ENCODE measurements at places on chromosomes 3 and 15.

- DNase-seq = no peak
Observed at GRCh38 chr3:105274958-105275357, 91.8 kb upstream of the ALCAM start.

- DNase-seq = no peak
Observed at GRCh38 chr3:113211330-113212149, at the start of gene BOC. Gene BOC (plus strand): TSS chr3:113211557. CDS start chr3:113249803, 38,246 bp downstream.

- no peak for DNase-seq
Observed at GRCh38 chr3:188052169-188053035, 101.6 kb upstream of the LPP start.

DNA sequence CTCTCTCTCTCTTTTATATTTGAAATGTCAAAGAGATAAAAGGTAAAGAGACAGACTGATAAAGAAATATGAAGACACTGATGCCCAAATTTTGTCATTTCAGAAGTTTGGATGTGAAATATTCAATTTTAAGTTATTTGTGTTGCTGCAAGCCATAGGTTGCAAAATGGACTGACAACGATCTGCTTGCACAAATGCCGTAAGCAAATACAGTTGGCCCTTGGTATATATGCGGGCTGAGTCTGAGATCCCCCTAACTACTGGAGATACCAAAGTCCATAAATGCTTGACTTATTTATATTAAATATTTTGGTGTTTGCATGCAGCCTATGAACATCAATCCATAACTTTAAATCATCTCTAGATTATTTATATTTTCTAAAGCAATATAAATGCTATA is 1459.1 kb upstream of the ALCAM start:
- no peak for DNase-seq

DNA sequence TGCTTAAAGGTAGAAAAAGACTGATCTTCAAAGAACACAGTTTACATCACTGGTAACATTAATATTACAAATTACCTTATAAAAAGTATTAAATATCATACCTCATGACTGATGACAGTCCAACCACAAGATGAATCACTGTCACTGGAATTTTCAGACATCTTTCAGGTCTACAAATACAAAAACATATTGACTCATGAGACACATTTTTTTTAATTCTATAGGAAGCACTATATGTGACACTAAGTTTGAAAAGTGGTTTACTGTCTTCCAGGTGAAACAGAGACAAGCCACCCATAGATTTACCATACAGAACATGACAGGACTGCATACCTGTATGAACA is 18.9 kb downstream of the CCPG1 start:
- no peak for DNase-seq

- no peak for DNase-seq
Observed at GRCh38 chr15:81083201-81083600, 50.9 kb upstream of the CFAP161 start.

- DNase-seq = no peak
Observed at GRCh38 chr3:183324083-183324482, 71.0 kb downstream of the B3GNT5 start.

DNA sequence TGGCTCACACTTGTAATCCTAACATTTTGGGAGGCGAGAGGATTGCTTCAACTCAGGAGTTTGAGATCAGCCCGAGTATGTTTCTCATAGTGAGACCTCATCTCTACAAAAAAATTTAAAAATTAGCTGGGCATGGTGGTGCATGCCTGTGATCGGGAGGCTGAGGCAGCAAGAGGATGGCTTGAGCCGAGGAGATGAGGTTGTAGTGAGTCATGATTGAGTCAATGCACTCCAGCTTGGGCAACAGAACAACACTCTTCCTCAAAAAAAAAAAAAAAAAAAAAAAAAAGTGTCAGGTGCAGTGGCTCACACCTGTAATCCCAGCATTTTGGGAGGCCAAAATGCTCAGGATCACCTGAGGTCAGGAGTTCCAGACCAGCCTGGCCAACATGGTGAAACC is 2.4 kb downstream of the RPL39L start:
- no peak for DNase-seq

DNA sequence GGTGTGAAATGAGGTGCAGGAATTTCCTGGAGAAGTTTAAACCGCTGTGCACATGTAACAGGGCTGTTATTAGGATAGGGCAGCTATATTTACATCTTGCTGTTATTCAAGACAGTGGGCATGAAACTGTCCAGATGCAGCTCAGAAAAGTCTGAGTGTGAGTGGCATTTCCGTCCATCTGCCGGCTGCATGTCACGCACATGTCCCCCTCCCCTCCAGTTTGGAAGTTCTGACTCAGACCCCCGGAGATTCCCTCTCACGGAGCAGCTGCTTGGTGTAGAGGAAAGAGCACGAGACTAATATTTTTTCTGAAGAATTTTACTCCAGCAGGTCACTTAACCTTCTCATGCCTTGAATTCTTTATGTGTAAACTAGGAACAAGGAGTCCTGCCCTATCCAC is 69.8 kb downstream of the FEM1B start:
- DNase-seq = no peak

DNA sequence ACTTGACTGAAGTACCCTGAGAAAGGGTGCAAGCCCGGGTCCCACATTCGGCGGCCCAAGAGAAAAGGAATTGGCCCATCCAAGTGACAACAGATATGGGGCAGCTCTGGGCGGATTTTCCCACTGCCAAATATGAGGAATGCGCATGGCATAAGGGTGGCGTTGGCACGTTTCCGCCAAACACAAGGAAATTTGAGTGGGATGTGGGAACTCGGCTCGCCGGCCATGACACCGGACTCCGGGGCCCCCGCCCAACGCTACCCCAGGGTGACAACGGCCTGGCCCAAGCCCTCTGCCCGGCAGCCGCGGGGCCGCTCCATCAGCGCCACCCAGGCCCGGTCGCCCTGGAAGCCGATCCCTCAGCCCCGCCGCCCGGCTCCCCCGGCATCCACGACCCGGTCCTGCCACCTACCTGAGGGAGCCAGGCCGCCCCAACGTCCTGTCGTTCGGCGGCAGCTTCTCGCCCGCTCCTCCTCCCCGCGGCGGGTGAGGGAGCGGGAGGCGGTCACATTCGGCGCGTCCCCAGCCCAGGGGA is 449 bp downstream of the RAF1 start:
- DNase-seq = peak; percentile 21

GRCh38 chr3:21795921-21796320 is 44.9 kb upstream of the ZNF385D start:
- no peak for DNase-seq
